Anterior cingulate cortex (tissue), 58 donors: ENCODE measurements at places on chromosomes 16 and 17.

GRCh38 chr17:60435244-60436167 is 13.2 kb downstream of the CHCT1 start:
- DNase-seq, result peak; percentile 83

- no peak for DNase-seq
Measured at GRCh38 chr16:66930189-66930588, 4.0 kb downstream of the CIAO2B start.

GRCh38 chr17:3572231-3572630 is 14.6 kb upstream of the TRPV3 start:
- no peak for DNase-seq

GRCh38 chr17:62680541-62681052 is 53.1 kb downstream of the MRC2 start:
- no peak for DNase-seq

DNA sequence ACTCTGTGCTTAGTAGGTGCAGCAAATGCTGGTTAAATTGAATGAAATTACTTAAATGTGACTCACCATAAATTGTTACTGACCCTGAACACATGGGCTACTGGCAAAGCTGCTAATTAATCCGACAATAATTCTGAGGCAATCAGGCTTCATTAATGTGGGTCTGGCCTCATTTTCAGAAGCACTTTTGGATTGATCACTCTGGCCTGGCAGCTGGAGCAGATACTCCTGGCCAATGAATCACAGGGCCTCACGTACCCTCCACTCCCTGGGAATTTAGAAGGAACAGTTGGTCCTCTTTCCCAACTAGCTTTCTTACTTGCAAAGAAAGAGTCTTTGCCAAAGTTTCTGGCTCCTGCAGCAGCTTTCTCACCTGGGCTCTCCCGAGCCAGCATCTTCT is 162.0 kb upstream of the ZKSCAN2 start:
- no peak for DNase-seq

- DNase-seq, result no peak
Measured at GRCh38 chr16:57536306-57537193, at the start of gene CCDC102A. Gene CCDC102A, minus strand, starts transcription at chr16:57536571. Its CDS starts 7,394 bp downstream, at chr16:57529177.

GRCh38 chr17:48526608-48527546 is 3.9 kb downstream of the HOXB1 start:
- no peak for DNase-seq

DNA sequence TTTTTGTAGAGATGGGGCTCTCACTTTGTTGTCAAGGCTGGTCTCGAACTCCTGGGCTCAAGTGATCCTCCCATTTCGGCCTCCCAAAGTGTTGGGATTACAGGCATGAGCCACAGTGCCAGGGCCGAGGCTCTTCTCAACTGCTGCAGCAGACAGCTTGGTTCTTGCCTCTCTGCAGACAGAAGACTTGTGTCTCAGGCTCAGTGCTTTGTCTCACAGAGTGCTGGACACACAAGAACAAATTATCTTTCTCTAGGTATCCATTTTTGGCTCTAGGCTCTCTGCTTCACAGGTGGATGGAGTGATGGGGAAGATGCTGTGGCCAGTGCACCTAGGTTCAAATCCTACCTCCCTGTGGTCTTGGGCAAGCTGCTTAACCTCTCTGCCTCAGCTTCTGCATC is 80.8 kb upstream of the RNU2-1 start:
- DNase-seq, result no peak

DNA sequence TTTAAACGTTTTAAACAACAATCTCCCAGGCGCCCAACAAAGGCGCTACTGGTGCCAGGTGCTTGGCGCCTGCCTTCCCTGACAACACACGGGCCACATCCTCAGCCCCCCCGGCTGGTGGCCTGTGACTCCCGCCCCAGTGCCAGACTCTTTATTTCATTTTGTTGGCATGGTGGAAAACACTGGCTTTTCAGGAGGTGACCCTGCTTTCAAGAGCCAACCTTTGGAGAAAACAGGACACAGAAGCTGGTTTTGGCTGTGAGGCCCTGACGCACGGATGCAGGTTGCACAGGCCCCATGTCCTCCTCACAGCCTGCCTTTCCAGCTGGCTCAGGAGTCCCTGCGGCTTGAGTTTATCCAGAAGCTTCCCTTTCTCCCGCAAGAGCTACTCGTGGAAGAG is 100.0 kb downstream of the METRNL start:
- DNase-seq, result no peak

DNA sequence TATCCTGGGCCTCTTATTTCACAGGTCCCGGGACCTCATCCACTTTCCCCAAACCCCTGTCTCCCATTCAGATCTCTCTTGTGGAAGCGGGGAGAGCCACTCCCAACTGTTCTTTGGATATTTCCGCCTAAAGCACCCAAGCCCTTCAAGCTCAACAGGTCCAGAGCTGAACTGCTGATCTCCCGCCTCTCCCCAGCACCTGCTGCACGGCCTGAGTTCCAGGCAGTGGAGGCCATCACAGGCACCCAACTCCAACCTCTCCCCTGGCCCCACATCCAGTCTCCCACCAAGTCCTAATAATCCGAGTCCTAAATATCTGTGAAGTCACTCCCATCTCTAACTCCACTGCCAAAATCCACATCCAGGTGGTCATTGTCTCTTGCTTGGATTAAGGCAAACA is 6.5 kb downstream of the ITGA2B start:
- no peak for DNase-seq

GRCh38 chr16:49305406-49305805 is 23.8 kb upstream of the CBLN1 start:
- no peak for DNase-seq

- no peak for DNase-seq
Measured at GRCh38 chr16:86990451-86990850, 326.7 kb downstream of the C16orf95 start.

DNA sequence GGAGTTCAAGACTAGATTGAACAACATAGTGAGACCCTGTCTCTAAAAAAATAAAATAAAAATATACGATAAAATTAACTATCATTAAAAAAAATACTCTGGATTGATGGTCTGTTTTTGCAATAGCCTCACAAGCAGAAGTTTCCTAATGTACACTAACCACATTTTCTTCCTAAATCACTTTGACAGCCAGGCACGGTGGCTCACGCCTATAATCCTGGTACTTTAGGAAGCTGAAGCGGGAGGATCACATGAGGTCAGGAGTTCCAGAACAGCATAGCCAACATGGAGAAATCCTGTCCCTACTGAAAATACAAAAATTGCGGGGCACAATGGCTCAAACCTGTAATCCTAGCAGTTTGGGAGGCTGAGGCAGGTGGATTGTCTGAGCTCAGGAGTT is 64.7 kb downstream of the HELZ start:
- no peak for DNase-seq
